ENCODE measurements at places on chromosomes 12 and 14.

- no peak for DNase-seq
These were observed 51.2 kb downstream of the ATF7IP start for GRCh38 chr12:14416658-14417057.

GRCh38 chr12:52382854-52383253 is 2.6 kb downstream of the KRT84 start:
- no peak for DNase-seq

DNA sequence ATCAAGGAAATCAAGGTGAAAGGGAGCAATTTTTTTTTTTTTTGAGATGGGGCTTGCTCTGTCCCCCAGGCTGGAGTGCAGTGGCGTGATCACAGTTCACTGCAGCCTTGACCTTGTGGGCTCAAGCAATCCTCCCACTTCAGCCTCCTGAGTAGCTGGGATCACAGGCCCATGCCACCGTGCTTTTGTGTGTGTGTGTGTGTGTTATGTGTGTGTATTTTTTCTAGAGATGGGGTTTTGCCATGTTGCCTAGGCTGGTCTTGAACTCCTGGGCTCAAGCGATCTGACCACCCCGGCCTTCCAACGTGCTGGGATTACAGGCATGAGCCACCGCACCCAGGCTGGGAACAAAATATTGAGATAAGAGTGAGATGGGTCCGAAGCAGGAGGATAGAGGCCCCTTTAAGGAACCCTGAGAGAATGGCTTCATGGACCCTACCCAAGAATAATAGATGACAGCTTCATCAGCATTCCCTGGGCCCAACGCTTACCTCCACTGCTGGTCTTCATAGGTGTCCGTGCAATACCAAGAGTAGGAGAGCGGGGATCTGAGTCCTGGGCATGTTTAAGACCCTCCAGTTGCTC is 1.0 kb downstream of the CDCA3 start:
- DNase-seq, result no peak

GRCh38 chr12:41234692-41235091 is 46.6 kb downstream of the PDZRN4 start:
- no peak for DNase-seq

DNA sequence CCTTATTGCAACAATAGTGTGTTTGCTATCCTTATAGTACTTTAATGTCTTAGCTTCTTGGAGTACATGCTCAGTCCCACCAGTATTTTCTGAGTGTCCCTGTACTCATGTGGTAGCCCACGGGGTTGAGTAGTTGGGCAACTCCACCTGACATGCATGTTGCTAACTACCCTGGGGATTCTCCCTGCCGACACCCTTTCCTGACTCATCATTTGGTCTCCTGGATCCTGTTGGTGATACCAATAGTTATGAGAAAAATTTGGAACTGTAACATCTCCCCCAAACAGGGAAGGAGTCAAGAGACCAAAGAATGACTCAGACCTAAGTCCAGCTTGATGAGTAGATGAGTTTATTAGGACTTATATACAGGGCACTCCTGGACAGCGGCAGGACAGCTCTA is 101.6 kb downstream of the BRMS1L start:
- DNase-seq, result no peak

GRCh38 chr14:86604561-86604960 is 1074.6 kb downstream of the FLRT2 start:
- DNase-seq, result no peak

- DNase-seq, result no peak
These were observed 238.5 kb downstream of the SPTSSA start for GRCh38 chr14:34223373-34224148.

DNA sequence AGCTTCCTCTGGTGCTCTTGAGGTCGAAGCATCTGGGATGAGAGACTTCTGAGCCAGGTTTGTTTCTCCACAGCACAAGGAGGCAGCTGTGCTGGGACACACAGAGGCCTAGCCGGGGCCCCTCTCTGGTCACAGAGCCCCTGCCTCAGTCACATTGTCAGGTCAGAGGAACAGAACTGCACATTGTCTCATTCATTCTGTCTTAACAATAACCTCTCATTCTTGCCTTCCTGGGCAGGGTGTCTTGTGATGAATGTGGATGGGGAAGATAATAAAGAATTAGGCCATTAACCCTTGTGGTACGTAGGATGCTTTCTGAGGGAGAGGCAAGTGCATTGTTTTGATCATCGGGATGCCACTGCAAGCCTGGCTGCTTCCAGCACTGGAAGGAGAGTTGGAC is 29.8 kb downstream of the FNTB start:
- DNase-seq, result no peak

- no peak for DNase-seq
These were observed 15.3 kb downstream of the CCDC62 start for GRCh38 chr12:122789637-122790036.

DNA sequence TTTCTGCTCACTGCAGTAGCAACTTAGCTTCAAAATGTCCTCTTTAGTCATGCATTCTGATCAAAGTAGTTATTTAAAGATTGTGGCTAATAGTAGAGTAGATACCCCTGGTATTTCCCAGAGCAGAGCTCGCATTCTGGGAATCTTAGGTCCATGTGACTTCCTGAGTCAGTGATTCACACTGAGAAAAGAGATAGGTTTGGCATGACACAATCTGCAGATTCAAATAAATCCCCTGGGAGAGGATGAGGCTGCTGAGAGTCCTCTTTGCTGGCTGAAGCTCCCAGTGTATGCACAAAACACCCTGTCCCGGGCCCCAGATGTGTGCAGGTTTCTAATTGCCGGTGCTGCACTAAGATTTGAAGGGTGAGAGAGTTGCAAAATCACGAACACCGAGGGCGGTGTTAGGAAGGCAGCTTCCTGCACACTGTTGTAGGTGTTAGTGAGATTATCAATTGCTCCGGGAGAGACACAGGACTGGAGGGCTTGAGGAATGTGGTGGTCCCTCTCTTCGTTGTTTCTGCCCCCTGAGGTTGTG is 233.2 kb downstream of the NRXN3 start:
- no peak for DNase-seq
